ENCODE measurements at places on chromosomes 6 and 20.

GRCh38 chr20:25040438-25040831, 17.5 kb downstream of the ACSS1 start:
- no peak for DNase-seq

DNA sequence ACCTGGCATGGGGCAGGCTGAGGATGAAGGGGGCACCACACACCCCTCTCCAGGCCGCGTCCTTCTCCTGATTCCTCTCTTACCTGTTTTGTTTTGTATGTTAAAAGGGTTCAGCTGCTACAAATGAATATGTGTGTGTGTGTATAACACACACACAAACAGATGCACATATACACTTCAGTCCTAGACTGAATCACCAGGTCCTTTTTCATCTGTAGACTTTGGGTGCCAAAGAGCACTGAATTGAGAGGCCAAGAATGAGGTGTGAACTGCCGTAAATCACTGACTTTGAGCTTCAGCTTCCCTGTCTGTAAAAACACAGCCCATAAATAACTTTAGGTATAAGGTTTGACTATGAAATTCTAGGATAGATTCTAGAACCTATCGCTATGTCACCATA, 40.5 kb downstream of the SULF2 start:
- DNase-seq, result no peak

DNA sequence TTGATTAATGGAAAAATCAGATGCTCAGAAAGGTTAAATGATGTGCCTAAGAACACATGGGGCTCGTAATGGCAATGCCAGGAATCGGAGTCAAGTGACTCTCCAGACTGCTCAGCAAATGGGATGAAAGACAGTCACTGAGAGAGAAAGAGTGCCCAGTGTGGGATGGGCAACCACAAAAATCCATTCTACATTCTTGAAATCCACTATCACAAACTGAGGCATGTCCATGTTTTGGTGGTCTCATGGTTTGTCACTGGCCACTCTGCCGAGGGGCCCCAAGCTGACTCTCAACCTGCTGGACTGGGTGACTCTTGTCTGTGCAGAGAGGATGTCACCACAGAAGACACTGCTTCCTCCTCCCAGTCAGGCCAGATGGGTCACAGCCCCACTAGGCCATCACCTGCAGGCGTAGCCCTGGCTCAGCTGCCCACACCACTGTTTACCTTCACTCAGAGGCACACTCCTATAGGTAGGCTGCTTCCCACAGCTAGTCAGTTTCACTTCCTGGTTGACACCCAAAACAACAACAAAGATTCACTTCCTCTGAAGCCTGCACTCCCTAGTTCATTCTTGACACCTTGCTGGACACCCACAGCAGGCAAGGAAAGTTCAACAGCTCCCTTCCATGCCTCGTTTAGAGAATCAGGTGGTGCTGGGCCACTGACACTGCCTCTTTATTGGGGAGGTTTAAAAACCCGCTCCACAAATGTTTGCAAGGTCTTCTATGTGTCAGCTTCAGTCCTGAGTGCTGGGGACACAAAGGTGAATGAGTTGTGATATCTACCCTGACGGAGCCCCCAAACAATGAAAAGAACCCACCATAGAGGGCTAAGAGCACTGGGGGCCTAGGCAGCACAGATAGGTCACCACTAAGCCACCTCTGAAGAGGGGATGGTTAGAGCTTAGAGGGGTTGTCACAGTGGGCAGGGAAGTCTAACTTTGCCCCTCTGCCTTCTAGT, 21.7 kb downstream of the MAP1LC3A start:
- DNase-seq, result no peak

DNA sequence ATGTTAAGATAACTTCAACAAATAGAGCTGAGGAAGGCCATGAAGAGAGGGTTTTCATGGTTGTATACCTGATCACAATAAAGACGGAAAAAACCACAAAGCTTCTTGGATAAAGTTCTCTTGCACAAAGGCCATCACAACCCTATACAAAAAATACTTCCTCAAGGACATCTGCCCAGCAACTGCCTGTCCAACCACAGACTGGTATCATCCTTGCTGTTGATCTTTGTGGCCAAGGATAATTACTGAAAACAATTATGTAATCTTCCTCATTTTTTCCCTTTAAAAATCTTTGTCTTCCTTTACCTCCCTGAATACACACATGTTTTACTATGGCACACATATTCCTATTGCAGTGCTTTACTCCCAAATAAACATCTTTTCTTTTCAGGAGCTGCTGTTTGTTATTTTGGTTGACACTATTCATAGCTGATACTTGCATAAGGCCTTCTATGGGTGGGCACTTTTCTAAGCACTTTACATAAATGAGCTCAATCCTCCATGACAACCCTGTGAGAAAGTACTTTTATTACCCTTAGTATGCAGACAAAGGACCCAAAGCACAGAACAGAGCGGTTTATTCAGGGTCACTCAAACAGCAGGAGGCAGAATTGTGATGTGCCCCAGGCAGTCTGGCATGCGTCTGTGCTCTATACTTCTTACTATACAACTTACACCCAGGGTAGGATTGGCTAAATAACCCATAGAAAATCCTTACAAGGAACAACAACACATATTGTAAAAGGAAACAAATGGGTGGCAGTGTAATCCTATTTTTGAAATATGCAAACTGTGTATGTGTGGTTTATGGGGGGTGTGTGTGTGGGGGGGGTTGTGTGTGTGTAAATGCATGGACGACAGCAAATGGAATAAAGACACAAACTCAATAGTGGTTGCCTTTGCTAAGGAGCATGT, 35.1 kb downstream of the SNRNP48 start:
- no peak for DNase-seq

GRCh38 chr6:4345543-4345942, 210.2 kb upstream of the ECI2 start:
- DNase-seq, result no peak

- DNase-seq, result no peak
Observed at GRCh38 chr6:55046869-55047422, 127.4 kb upstream of the HCRTR2 start.
